ENCODE measurements at places on chromosomes 7 and 10. TPM values are rescaled to one million over a fixed set of nuclear protein-coding genes. Genes with fewer than 3 reads are reported as not detected.

GRCh38 chr7:92987095-92987494 is 130.7 kb downstream of the SAMD9 start:
- DNase-seq = no peak

GRCh38 chr7:121000081-121000983 is 11.8 kb downstream of the CPED1 start:
- DNase-seq = no peak

- no peak for DNase-seq
Measured at GRCh38 chr7:38147005-38147404, 31.0 kb upstream of the STARD3NL start.

DNA sequence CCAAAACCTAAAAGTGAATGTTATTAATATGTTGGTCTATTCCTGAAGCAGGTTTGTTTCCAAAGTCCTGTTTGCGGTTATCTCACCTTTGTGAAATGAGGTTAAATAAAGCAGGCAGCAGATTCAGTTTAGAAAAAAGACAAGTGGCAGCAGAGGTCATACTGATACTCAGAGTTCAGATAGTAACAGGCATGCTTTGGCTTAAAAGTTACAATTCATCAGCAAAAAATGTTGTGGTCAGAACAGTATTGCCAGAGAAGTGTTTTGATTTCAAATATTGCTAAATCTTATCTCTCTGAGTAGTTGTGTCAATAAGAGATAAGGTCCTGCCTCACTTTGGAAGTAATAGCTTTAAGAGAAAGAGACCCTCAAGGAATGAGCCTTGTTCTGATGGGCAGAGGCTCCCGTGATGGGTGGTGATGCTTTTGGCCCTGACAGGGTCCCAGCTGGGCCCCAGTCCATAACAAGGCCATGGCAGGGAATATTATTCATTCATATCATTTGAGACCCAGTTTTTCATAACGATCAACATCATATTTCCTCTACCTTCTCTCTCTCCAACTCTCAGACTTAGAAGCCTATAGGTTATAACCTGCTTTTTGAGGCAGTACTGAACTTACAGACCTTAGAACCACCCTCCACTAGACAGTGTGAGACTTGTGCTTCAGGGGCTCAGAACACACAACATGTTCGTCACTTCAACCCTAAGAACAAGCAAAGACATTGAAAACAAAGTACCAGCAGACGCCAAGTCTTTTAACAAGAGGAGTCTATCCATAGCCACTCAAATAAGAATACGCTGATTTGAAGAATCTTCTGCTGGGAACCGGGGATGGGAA is 58.5 kb upstream of the AHR start:
- no peak for DNase-seq

DNA sequence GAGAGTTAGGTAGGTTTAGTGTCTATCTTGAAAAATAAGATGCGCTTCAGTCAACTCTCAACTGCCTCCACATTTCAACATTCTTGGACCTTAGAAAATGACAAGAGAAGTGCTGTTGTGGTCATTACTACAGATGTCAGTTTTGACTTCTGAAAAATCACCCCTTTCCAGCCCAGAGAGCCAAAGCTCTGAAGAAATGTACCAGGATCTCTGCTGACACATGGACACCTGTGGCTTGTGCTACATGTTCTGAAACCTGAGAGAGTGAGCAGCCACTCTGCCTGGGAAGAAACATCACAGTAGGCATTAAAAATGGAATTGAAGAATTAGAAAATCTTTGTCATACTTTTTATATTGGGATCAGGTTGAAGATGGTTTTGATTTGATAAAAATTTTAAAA is 35.9 kb upstream of the FEZF1 start:
- no peak for DNase-seq

DNA sequence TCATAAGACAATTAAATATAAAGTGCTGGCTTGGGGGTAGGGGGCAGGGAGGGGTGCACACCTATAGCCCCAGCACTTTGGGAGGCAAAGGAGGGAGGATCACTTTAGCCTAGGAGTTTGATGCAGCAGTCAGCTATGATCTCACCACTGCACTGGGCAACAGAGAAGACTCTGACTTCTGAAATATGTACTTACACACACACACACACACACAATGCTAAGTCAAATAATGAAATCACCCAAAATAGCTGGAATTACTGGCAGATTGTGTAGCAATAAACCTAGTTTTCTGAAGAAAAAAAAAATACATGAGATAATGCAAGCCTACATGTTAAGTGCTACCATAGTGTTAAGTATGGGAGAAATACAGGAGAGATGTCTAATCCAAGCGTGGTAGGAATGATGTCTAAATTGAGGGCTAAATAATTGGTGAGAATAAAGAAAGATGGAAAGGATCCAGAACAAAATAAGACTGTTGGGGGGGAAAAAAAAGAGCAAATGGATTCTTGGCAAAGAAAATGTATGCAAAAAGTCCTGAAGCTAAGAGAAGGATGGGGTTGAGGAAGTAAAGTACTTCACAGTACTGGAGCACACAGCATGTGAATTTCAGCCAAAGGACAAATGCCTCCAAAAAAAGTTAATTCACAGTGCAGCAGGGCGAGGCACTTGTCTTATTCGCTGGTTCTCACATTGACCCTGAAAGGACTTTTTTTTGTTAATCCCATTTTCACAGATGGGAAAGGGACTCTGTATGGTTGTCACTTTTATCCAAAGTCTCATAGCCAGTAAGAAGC is 73.9 kb downstream of the IGF2BP3 start:
- no peak for DNase-seq

DNA sequence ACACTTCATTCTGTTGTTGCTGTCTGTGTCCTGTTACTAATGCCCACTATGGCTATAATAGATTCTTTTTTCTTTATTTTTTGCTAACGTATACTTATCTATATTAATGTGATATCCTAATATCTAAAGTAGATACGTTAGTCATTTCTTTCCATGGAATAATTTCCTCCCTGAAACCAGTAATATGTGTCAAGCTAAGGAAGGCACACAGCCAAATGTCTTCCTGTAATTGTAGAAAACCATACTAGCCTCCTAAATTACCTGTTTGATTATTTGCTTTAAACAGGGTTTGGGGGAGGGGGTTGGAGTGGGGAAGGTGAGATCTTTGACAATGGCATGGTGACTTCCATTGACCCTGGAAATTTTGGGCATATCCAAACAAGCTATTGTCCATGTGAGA is 56.4 kb downstream of the THNSL1 start:
- no peak for DNase-seq

DNA sequence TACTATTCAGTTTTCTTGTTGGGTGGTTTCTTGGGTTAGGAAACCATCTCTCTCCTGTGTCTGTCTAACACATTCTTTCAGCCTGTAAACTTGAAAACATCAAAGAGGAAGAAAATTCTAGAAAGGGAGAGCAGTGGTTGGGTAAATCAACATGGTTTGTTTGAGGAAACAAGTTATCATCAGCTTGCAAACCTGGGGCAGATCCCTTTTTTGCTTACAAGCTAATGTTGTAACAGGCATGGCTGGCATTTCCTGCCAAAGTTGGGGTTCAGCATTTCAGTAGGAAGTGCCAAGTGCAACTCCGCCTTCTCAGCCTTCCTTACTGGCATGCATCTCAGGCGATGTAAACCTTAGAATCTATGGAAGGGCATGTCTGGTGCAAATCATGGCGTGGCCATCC is 112.6 kb downstream of the EEPD1 start:
- DNase-seq = no peak

DNA sequence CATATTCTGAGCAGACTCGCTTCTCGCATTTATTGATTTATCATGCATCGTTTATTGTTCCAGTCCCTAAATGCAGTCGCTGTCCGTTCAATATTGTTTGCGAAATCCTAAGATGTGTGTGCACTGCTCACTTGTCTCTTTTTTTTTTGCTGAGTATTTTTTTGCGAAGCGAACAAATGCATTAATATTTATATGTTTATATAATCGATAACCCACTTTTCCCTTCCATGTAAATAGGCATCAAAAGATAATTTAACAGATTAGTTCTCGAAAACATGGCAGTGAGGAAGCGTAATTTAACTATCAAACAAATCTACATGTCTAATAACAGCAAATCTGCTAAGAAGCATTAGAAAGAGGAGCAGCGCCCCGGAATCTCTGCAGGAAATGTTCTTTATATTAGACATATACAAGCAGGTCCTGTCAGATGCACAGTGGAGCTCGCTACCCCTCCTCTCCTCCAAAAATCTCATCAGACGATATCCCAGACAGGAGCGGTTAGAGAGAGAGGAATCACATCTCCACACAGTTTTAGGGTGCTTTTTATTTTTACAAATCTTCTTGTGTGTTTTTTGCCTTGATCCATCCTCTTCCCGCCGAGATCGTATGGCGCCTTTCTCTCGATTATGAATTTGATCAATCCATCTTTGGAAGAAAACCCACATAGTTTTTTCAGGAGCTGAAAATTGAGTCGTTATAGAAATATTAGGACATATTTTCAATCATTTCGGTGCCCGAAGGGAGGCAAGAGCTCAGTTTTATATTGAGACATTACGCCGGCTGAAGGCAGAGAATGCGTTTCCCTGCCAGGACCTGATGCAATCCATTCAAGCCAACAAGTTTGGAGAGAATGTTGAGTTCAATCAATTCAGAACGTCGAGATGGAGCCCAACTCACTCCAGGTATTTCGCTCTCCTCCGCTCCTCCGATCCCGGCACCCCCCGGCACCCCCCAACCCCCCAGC is at the start of gene ARID5B:
ARID5B (plus strand) TSS at position 871 of the 964 bp plus-strand sequence; CDS start at position 882, 11 bp downstream.
- DNase-seq = no peak

DNA sequence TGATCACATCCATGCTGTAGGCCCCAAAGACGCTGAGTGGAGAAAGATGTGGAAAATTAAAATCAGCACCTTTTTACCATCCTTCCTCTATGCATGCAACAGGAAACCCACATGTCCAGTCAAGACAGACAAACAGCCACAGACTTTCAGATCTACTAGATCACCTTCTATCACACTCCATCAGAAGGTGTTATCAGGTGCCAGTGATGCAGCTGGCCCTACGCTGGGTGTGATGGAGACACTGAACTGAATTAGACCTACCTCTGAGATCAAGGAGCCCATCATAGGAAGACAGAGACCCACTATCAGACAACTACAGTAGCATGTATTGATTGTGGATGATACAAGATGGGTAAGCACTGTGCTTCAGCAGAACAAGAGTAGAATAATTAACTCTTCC is 15.5 kb downstream of the CYP3A4 start:
- DNase-seq = no peak

DNA sequence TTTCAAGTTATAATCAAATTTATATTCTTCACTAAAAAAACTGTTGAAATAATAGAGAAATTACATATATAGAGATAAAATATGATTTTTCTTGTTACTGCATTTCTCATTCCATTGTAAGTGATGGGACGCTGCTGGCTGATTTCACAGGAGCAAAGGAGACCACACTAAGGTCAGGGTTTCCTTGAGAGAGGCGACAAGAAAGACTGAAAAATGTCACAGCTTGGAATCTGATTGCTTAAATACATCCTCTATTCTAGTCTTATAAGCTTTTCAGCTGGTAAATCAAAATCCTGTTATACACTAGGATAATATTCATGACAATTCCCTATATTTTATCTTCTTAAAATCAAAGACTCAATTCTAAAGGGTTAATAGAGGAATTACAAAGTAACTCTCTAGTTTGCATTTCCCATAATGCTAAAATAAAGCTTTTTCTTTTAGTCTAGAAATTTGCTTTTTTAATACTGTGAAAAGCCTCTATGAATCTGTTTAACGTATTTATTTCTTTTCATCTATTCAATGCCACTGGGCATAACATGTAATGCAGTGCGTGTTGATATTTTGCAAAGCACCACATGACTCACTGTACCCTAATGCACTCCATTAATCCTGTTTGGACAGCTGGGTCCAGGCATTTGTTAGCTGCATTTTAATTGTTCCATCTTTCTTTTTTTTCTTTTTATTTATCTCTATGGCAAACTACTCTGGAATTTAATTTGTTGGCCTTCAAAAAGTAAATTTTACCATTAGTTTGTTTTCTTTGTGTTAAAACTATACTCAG is 81.7 kb downstream of the RNF32 start:
- no peak for DNase-seq

GRCh38 chr10:488933-489215 is 200.6 kb downstream of the DIP2C start:
- DNase-seq = peak; percentile 68

DNA sequence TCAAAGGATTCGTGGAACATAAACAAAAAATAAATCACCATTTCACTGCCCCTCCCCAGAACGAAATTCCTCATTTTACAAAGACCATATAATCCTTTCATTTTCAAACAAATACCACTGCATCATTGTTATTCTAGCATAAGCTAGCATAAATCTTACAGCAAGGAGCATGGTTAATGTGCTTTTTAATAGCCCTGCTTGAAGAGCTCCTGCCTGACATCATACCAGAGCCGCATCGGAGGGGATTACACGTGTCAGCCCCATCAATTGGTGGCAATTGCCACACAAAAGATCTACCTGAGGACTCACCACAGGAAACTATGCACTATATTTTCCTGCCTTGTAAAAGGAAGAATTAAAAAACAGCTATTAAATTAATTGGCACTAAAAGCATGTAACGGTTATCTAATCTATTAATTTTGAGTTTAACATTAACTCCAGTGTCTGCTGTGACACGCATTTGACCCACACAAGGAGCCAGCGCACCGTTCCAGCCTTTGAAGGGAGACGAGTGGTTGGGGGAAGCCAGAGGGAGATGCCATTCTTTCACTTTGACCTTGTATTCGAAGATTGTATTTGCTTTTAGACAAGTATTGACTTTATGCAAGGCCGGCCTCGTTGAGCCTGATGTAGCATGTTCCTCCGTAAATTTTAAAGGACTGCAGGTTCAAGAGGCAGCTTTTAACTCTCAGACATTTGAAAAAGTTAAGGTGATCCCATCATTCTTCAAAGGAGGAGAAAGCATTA is 261.1 kb upstream of the RNF32 start:
- DNase-seq = no peak

GRCh38 chr7:74092964-74093471 is 9.4 kb downstream of the LIMK1 start:
- peak; percentile 90 for DNase-seq

GRCh38 chr10:99224766-99225165 is 10.9 kb downstream of the HPSE2 start:
- no peak for DNase-seq

GRCh38 chr10:125567529-125567928 is 115.4 kb downstream of the TEX36 start:
- no peak for DNase-seq

DNA sequence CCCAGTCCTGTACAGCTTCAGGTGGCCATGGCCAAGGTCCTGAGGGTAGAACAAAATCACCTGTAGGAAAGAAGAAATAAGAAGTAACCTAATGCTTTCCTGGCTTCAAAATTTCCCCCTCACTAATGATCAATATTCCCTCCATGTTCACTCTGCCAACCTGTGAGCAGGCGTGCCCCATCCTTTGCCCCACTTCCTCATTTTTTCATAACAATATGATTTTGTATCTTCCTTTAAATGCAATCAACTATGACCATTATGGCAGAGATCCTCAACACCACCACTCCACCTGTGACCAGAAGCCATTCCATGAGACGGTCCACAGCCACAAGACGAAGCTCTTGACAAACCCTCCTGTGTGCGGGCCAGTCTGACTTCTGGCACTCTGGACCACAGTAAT is 7.0 kb downstream of the MSS51 start:
- DNase-seq = no peak

AKR1D1 gene
- polyA plus RNA-seq = not detected

OPN4 gene
- not detected for polyA plus RNA-seq

NEUROD6 gene
- not detected for polyA plus RNA-seq

MCMBP gene
- 26.2 TPM for polyA plus RNA-seq

AMZ1 gene
- 1.6 TPM for polyA plus RNA-seq

GRM8 gene
- not detected for polyA plus RNA-seq
